Left kidney (tissue), 8 donors: ENCODE measurements at places on chromosomes 1 and 21.

GRCh38 chr1:147627435-147628110 lies 42.8 kb downstream of the ACP6 start:
- no peak for DNase-seq

DNA sequence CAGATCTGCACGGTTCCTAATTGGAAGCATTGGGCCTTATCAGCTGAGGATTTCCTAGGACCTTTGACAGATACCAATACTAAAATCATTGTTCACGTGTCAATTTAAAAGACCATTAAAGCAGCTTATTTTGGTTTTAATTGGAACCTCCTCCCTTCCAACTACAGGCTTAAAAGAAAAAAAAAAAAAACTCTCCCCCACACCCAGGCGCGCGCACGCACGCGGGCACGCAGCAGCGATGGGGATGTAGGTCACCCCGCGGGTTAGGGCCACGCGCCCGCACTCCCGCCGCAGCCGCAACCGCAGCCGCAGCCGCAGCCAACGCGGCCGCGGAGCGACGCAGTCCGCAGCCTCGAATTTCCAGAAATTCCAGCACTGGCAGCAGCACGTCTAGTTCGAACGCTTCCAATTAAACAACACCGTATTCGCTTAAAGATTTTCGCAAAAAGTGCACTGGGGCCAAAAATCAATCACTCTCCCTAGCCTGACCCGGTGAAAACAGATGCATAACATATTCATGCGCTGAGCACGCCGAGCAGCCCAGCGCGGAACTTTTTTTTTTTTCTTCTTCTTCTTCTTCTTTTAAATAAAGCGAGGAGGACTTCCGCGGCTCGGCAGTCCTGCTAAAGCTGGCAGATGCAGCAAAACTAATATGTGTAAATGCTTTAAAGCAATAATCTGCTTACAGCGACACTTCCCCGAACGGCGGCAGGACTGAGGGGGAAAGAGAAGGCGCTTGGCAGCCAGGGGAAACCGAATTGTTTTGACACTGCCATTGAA lies 13.3 kb upstream of the BARHL2 start:
- no peak for DNase-seq

DNA sequence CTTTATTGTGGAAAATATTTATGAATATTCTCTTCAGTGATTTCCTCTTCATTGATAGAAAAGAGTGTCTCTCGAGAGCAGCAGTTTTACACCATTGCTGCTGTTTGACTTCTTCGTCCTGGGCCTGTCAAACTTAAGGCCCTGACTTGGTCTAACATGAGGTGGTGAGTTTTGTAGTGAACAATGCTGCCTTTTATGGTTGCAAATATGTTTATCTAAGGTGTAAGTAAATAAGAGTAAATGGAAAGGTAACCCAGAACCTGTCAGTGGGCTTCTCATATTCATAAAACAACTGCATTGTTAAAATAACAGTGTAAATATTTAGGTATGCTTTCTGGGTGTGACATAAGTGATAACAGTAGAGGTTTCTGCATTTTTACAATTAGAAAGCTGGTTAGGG lies 62.8 kb upstream of the SCCPDH start:
- no peak for DNase-seq

- DNase-seq, result no peak
These were observed 43.6 kb downstream of the SLC19A1 start for GRCh38 chr21:45498646-45499000.

- DNase-seq, result no peak
These were observed 64.6 kb downstream of the RHOU start for GRCh38 chr1:228799924-228800323.

DNA sequence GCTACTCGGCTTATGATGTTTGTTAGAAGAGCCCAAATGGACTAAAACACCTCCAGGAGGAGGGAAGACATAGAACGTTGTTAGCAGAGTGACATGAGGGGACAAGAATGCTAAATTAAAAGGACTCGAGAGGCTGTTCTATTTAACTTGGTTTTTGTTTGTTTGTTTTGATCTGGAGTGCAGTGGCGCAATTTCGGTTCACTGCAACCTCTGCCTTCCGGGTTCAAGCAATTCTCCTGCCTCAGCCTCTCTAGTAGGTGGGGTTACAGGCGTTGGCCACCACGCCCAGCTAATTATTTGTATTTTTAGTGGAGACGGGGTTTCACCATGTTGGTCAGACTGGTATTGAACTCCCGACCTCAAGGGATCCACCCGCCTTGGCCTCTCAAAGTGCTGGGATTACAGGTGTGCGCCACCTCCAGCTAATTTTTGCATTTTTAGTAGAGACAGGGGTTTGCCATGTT lies 5.1 kb upstream of the HNRNPU start:
- no peak for DNase-seq

DNA sequence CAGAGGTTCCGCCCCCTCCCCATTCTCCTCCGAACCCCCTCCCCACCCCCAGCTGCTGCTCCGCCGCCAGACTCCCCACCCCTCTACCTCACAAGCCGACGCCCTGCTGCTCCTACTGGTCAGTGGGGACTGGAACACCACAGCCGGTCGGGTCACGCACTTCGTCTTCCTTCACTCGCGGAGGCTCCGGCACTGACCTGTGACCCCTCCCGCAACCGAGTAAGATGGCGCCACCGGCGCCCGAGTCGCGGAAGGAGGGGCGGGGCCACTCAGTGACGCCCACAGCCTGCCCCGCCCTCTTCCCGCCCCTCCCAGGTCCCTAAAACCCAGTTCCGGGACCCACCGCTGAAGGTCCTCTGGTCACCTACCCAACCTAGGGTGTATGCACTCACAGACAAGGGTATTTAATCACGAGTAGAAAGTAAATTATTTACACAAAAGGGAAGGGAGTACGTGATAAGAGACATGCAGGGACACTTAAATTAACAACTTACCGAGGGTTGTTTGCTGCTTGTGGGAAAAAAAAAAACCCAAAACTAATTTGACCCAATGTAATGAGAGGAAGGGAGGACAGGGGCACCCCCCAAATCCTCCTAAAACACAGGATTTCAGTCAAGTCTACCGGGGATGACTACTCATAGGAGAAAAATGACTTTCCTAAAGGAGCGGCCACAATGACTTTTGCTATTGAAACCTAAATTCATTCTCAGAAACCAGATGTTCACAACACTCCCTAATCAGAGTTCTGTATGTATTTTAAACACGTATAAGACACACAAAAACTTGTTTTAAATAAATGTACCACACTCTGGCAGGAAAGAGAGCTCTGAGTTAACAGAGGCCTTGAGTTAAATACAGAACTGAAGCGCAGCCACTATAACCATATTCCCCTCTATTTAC lies at the start of gene RIT1:
RIT1 (minus strand) TSS at position 194 of the 900 bp plus-strand sequence. CDS start 588 bp downstream, outside the sequence.
- peak; percentile 84 for DNase-seq

- DNase-seq, result no peak
These were observed 20.4 kb downstream of the RPE65 start for GRCh38 chr1:68429233-68429808.

DNA sequence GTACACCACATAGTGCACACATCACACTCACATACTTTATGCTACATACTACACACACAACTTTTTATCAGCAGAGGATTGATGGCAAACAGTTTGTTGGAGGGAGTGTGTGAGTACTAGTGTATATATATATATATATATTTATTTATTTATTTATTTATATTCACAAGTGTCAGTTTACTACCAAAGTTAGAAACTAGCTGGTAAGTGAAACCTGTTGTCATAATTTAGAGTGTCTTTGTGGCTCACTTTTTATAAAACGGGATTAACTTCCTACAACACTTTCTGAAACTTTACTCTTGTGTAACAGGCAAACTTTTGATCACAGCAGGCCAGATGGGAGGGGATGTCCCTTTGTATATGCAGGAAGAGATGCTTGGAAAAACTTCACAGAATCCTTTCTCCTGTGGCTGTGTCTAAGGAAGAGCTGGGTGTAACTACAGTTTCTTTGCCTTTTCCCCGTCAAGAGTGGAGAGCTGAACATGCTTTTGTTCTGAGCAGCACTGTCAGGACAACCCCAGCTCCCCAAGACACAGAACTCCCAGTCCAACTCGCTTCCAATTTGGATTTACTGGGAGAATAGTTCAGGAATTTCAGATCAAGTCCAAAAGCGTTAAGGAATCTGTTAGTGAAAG lies 1.9 kb upstream of the SAMD13 start:
- DNase-seq, result no peak

- DNase-seq, result no peak
These were observed 82.1 kb downstream of the VPS26C start for GRCh38 chr21:37184784-37185593.

- no peak for DNase-seq
These were observed 4.6 kb upstream of the SMG7 start for GRCh38 chr1:183467687-183468086.

DNA sequence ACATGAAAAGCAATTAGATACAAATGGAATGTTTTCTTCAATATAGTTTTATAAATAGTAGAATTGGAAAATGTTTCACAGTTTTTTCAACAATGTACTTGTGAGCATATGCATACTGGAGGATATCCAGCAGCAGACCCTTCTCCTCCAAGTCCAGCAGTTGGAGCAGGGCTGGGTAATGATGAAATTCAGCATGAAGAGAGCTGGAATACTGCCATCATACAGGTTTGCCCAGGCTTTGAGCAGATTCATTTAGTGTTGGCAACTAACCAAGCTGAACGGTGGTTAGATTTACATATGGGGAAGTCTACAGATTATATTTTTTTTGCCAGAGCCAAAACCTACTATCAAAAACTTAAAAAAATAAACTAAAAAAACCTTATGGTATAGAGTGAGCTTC lies 38.3 kb downstream of the WDR3 start:
- DNase-seq, result peak; percentile 13

DNA sequence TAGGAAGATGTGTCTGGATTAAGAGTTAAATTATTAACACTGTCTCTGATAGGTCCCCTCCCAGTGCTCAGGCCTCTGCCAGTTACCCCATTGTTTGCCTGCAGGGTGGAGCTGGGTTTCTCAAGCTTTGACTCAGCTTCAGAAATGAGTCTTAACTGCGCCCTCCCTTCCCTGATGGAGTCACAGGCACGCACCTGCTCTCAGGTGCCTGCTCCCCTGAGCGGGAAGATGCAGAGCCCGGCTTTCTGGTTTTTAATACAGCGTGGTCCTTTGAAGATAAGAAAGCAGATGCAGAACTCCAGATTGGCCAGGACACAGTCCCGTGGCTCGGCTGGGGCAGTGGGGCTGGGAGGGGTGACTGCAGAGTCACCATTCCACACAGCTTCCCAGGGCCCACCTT lies 3.2 kb upstream of the SPRR4 start:
- no peak for DNase-seq

GRCh38 chr1:180246579-180246978 lies 16.5 kb downstream of the LHX4 start:
- no peak for DNase-seq

GRCh38 chr21:45404730-45405270 lies at the start of gene COL18A1:
Gene COL18A1, plus strand, starts transcription at chr21:45405165. Its CDS starts 66 bp downstream, at chr21:45405231.
- DNase-seq, result no peak

DNA sequence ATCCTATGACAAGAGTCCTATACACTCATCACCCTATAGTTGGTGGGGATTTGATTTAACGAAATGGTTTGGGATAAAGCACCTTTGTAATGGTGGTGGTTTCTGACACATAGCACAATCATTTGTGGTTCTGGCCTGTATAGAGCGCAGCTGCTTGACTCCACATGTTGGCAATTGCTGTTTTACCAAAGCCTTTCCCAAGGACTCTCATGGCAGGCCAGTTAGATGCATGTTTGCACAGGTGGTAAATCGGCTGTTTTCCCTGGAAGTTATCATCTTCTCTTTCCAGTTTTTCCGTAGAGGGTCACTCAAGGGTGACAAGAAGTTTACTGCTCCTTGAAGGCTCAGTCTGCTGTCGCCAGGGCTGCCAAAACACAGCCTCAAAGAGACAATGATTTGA lies 17.1 kb upstream of the XPR1 start:
- no peak for DNase-seq

DNA sequence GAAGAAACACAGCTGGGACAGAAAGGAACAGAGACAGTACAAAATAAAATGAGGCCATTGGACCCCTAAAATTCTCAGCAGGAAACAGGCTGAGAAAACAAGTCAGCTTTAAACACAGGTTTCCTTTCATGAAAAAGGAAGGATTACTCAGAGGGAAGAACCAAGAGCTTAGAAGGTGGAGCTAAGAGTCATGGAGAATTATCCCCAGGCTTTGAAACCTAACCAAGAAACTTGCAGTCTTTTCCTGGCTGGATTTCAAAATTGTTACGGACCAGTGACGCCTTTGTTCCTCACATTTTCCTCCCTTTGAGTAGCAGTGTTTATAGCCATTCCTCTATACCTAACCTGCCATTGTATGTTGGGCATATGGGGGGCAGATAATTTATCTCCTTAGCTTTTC lies 8.8 kb downstream of the HMGB4 start:
- DNase-seq, result no peak

- no peak for DNase-seq
These were observed 109.5 kb downstream of the TRABD2B start for GRCh38 chr1:47887475-47888293.

- no peak for DNase-seq
These were observed 5.1 kb upstream of the LENEP start for GRCh38 chr1:154988058-154988954.

- DNase-seq, result no peak
These were observed 1.5 kb upstream of the PALMD start for GRCh38 chr1:99644279-99645004.

GRCh38 chr1:175320804-175321203 lies 128.2 kb upstream of the KIAA0040 start:
- no peak for DNase-seq

GRCh38 chr1:99737016-99737415 lies 29.4 kb downstream of the FRRS1 start:
- DNase-seq, result peak; percentile 21

GRCh38 chr1:11056504-11056903 lies 3.3 kb downstream of the SRM start:
- no peak for DNase-seq

GRCh38 chr1:219542828-219543518 lies 69.9 kb downstream of the ZC3H11B start:
- no peak for DNase-seq

DNA sequence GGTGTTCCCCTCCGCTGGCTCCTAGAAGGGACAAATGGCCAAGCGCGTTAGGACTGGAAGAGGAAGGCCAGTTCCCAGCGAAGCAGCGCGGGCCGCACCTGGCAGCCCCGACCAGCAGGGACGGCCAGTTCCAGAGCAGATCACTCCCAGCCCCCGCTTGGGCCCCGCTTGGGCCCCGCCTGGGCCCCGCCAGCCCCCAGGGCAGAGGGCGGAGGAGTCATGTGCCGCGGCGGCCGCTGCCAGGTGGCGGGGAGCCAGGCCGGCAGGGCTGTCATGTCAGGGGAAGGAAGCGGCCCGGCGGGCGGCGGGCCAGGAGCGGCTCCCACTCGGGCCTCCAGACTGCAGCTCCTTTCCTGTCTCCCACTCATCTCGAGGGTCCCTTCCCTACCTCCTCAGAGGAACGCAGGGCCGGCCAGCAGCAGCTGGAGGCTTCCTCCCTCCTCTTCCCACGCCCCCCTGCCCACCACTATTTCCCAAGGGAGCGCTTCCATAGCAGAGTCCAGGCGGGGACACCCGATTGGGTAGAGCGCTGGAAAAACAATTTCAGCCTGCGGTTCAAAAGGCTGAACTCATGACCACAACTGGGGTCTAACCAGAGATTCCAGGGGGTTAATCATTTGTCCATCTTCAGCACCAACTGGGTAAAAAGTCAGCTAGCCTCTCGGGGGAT lies 16.5 kb downstream of the ZNF697 start:
- DNase-seq, result peak; percentile 77

GRCh38 chr1:11729498-11730428 lies 6.2 kb upstream of the AGTRAP start:
- no peak for DNase-seq
